Peyer's patch (tissue), 4 donors: ENCODE measurements at places on chromosomes 13 and 19.

DNA sequence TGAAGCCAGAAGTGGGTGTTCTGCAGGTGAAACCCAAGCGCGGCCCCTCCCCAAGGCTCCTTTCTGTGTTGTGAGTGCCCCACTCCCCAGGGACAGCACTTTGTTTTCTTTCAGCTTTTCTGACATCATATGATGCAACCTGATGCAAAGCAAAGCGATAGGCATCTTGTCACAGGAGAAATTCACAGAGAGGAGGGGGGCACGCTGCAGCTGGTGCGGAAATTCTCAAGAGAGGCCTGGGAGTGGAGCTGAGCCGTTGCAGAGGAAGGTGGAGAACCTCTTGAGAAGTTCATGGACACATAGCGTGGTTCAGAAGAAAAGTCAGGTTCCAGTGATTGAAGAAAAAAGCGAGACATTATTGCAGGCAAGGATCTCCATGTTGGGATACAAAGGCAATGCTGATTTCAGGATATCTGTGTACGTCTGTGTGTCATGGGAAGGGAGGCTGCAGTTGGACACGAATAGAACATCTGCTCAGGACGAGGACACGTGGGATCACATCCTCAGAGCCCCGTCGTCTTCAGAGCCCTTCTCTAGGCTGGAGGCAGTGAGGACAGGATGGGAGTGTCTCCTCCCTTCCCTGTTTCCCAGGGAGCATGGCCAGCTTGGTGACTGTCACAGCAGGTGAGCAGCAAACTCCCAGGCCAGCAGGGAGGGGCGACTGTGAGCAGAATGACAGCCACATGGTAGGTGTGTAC, 79.2 kb downstream of the IRS2 start:
- no peak for DNase-seq

GRCh38 chr19:35944556-35944955, 8.4 kb downstream of the LRFN3 start:
- no peak for DNase-seq

GRCh38 chr19:33767898-33768413, 28.7 kb upstream of the KCTD15 start:
- DNase-seq = no peak

GRCh38 chr13:43988302-43988701, 108.6 kb downstream of the LACC1 start:
- DNase-seq = no peak

GRCh38 chr13:113979791-113980471, 6.1 kb upstream of the C13orf46 start:
- no peak for DNase-seq

GRCh38 chr19:30391554-30392551, 19.7 kb downstream of the ZNF536 start:
- DNase-seq = no peak
